Activated naive CD4-positive, alpha-beta T cell (primary cell): ENCODE measurements at places on chromosomes 7 and 10.

DNA sequence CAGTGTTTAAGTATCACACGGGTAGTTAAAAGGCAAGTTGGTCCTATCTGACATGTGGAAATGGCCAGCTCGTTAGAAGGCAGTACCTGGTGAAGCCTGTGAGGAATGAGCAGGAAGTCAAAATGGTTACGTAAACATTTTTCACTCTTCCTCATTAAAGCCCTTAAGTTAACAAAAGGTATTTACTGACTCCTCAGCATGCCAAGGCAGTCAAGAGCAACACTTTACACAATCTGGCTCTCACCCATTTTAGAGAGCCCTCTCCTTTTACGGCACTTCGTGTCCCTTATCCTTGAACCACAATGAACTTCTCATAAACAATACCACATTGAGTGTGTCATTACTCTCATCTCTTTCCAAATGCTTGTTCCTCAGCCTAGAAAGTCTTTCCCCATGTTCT lies 11.0 kb upstream of the RSBN1L start:
- DNase-seq: no peak

DNA sequence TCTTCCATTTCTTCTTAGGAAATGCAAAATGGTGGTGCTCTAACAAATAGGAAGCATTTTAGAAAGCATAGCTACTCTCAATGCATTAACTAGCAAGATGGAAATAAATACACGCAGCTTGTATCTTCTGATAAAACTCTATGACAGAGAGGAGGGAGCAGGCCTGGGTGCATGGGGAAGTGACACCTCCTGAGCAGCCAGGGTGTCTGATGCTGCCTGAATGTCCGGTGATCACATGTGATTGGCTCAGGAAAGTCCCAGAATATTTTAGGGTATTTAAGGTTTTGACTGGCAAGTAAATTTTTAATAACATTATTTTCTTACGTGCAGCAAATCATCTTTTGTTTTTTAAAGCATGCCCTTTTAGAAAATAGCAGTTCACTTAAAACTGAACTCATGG lies 261.0 kb upstream of the KLF6 start:
- DNase-seq: no peak

DNA sequence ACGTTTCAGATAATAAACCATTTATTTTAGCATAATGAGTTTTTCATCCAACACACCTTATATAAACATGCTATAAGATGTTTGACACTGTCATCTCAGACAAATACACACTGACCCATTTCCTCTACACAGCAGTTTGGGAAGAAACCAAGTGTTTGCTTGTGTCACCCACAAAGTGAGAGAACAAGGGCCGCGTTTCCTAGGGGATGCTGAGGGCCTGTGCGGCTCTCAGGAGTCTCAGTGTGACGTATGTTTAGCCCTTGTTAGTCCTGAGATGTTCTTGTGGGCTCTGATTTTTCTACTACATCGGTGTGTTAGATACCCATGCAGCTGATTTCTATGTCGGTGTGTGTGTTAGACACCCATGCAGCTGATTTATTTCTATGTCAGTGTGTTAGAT lies 266.3 kb downstream of the DIP2C start:
- no peak for DNase-seq

DNA sequence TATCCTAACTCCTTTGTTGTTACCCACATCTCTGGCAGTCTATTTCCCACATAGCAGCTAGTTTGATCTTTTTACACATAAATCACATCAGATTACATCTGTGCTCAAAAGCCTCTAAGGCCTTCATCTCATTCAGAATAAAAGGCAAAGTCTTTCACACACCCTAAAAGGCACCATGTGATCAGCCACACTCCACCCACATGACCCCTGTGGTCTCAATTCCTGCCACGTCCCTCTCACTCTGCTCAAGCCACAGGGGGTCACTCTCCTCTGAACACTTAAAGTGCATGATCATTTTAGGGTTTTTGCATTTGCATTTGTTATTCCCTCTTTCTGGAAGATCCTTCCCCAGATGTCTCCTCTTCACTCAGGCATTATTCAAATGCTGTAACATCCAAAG lies 30.8 kb downstream of the ELAPOR2 start:
- DNase-seq: no peak

GRCh38 chr10:110836706-110837105 lies 35.0 kb upstream of the PDCD4 start:
- no peak for DNase-seq

DNA sequence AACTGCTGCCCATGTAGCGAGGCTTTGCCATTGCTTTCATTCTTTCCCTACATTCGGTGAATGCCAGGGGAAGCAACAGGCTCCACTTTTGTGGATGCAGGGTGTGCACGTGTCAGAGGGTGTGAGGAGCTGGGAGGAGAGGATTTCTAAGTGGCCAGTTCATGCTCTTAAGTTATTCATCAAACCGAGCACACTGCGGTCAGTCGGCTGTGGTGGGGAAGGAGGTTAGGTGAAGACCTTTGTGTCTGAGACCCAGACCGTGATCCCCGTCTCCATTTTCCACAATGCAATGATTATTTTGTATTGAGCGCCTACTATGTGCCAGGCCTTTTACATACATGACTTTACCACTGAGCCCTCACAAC lies 438.6 kb upstream of the GALNT17 start:
- no peak for DNase-seq

- DNase-seq: no peak
These were observed 809 bp downstream of the SLC13A1 start for GRCh38 chr7:123198668-123199652.

DNA sequence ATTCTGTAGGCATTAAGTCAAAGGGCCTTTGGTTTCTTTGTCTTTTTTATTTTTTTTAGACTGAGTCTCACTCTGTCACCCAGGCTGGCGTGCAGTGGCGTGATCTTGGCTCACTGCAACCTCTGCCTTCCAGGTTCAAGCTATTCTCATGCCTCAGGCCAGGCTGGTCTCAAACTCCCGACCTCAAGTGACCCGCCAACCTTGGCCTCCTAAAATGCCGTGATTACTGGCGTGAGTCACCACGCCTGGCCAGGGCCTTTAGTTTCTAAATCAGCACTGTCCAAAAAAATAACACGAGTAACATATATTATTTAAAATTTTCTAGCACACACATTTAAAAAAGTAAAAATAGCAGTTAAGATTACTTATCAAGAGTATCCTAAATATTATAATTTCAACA lies 11.1 kb upstream of the ACSL5 start:
- no peak for DNase-seq

- no peak for DNase-seq
These were observed 73.1 kb upstream of the HECW1 start for GRCh38 chr7:43039346-43039745.

- no peak for DNase-seq
These were observed 384.2 kb downstream of the TYW1 start for GRCh38 chr7:67380858-67381257.

GRCh38 chr10:15121707-15122106 lies 24.6 kb downstream of the RPP38 start:
- DNase-seq: no peak

DNA sequence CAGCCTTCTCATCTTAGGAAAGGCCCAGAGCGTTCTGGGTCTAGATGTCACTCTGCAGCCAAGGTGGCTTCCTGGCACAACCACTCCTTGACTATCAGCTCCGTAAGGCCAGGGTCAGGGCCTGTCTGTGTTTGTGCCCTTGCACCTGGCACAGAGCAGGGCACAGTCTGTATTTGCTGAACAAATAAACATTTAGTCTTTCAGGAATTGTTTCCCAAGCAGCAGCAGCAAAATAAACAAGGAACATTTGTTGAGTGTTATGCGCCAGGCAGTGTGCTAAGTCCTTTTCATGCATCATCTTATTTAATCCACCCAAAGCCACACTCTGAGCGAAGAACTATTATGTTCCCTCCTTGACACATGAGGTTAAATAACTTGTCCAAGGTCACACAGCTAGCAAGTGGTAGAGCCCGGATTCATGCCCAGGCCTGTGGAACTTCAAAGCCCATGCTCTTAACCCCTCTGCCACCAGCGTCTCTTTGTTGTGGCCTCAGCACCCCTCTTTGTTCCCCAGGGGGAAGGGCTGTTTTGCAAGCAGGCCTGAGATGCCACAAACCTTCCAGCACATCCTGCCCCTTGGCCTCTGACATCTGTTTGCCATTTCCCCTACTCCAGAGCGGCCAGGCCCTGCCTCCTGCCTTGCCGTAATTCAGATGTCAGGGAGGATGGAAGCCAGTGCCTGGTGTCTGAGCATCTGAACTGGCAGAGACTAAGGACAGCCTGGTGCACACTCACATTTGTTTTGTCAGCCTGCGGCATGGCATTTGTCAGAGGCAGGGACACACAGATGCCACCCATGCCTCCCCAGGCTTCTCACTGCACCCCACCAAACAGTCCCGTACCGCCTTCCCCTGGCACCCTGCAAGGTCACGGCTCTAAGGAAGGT lies 325.8 kb upstream of the ZMIZ1 start:
- no peak for DNase-seq

GRCh38 chr10:128029731-128030369 lies 96.4 kb downstream of the MKI67 start:
- DNase-seq: no peak
